ENCODE measurements at places on chromosomes 4 and X.

- no peak for DNase-seq
Observed at GRCh38 chrX:1483843-1484637, 31.3 kb upstream of the ASMTL start.

GRCh38 chr4:5933996-5934831 is 41.3 kb upstream of the CRMP1 start:
- DNase-seq: no peak

DNA sequence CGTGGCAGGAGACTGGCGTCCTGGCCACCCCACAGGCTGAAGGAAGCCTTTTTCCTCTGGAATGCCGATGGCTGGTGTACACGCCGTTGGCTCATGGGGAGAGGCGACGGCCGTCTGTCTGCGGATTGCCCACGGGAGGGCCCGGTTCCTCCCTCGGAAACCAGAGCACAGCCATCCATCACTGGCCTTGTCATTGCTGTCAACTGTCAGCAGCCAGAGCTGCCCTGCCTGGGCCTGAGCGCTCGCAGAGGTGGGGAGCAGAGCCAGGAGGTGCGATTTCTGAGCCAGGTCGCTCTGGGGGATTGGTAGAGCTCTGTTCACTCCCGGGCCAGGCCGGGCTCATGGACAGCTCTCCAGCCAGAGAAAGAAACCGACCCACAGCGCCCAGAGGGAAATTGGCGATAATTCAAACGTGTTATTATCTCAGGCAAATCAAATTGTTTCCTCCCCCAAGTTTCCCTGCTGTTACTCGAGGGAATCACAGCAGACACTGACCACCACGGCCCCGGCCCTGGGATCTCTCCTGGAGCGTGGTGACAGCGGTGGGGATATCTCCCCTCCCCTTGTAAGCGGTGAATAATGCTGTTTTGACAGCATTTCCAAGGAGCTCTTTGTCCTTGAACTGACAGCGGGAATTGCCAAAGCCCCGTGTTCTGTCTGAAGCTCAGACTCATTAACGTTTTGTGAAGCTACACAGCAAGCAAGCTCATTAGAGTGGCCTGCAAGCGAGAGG is 220.9 kb upstream of the PSAPL1 start:
- no peak for DNase-seq

GRCh38 chrX:101360390-101360789 is 11.8 kb upstream of the TIMM8A start:
- no peak for DNase-seq

DNA sequence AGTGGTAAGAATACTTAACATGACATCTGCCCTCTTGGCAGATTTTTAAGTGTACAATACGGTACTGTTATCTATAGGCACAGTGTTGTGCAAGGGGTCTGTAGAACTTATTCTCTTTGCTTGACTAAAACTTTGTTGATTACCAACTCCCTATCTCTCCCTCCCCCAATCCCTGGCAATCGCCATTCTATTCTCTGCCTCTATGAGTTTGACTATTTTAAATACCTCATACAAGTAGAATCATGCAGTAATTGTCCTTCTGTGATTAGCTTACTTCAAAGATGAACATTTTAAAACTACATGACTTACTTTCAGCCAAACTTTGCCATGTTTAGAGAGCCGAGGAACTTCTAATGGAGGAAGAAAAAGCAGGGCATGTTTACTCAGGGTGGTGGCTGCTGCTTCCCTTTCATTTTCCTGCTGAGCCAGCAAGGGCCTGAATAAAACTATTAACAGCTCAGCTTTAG is 62.4 kb downstream of the APOO start:
- DNase-seq: no peak

- DNase-seq: no peak
Observed at GRCh38 chr4:173521467-173522159, 8.4 kb downstream of the HAND2 start.

- DNase-seq: no peak
Observed at GRCh38 chr4:122562449-122562848, 58.4 kb downstream of the IL21 start.

- no peak for DNase-seq
Observed at GRCh38 chrX:112012360-112012759, 70.2 kb downstream of the TRPC5 start.

GRCh38 chr4:175109933-175110332 is 191.8 kb downstream of the ADAM29 start:
- DNase-seq: no peak

DNA sequence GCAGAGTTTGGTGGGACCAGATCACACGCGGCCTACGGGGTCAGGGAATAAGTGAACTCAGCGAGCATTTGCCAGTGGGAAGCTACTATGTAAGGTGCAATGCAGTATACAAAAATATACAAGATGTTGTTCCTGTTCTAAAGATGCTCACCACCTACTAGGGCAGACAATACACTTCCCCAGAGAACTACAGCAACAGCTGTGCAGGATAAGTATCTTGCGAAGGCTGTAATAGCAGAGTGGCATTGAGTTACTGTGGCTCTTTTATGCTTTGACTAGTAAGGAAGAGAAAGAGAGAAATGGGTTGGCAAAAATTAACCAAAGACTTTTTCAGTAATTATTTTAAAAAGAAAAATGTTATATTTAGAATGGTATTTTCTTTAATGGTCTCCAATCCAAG is 61.2 kb downstream of the CDS1 start:
- DNase-seq: no peak

DNA sequence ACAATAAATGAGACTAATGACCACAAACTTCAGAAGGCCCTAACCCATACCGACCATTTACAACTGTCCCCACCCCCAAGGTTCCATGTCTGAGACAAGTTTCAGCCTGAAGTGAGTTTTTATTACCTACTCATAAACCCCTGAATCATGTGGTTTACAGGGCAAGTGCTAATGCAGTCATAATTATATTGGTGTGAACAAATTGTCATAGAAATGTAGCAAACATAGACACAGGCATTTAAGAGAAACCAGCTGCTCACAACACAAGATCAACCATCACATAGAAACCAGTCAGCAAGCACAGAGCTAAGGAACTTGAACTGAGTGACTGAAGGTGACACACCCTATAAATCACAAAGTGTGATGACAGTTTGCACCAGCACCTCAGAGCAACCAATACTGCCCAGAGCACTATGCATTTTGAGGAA is 173.8 kb upstream of the MID1 start:
- DNase-seq: no peak

DNA sequence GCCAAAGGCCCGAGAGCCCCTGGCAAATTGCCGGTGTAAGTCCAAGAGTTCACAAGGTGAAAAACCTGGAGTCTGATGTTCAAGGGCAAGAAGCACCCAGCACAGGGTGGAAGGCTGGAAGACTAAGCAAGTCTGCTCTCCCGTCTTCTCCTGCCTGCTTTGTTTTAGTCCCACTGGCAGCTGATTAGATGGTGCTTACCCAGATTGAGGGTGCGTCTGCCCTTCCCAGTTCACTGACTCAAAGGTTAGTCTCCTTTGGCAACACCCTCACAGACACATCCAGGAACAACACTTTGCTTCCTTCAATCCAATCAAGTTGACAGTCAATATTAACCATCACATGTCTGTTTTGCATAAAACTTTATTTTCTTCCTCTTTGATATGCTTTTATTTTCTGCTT is 157.4 kb downstream of the HS3ST1 start:
- DNase-seq: no peak

DNA sequence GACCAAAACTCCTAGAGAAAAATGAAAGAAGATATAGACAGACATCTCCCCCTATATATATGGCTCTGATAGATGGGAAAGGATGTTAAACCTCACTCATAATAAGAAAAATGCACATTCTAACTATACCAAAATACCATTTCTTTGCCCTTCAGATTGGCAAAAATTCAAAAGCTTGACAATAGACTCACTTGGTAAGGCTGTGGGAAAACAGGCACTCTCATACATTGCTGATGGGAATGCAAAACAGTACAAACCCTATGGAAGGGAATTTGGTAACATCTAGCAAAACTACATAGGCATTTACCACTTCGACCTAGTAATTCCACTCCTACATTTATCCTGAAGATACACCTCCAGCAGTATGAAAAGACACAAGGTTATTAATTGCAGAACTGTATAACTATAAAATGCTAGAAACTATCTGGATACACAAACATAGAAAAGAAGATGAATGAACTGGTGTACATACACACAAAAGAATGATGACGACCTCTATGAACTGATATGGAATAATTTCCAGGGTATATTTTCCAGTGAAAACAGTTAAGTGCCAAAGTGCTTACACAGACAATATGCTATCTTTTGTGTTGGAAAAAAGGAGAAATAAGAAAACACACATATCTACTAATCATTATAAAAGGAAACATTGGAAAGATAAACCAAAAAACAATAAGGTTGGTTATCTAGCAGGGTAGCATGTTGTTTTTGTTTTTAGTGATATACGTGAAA is 48.5 kb downstream of the WDFY3 start:
- DNase-seq: no peak

DNA sequence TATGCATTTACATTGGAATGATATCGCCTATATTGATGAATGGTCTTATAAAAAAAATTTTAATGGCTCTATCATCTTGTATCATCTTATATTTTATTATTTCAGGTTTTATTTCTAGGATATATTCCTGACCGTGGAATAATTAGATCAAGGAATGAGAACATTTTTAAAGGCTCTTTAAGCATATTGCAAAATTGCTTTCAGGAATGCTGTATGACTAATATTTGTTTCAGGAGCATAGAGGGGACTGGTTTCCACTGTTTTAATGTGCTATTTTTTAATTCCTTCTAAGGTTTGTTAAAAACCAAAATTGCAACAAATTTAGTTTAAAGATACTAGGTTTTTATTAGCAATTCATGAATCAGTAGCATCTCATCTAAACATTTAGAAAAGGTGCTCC is 120.2 kb downstream of the BMPR1B start:
- DNase-seq: no peak

DNA sequence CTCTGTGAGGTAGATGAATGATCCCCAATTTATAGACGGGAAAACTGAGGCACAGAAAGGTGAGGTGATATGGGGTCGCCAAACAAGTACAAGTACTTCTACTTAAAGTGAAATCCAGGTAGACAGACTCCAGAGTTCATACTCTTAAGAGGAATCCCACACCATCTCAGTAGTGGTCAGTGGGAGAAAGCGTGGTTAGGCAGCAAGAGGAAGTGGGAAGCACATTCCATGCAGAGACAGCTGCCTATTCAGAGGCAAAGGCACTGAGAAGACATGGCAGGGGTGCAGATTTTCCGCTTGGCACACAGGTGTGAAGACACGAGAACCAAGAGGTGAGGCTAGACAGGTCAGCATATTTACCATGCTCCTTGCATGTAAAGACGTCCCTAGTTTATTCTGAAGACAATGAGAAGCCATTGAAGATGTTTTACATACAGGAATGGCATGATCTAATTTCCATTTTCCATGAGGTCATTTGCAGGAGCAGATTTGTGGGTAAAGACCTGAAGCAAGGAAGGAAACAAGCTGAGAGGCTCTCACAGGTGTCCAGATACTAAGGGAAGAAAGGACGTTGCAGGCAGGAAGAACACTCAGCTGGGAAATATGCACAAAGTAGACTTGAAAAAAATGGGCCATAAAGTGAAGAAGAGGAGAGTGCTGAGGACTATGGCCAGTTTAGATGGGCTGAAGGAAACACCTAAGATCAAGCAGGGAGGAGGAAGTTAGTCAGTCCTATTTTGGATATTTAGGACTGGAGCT is 17.3 kb upstream of the CLNK start:
- DNase-seq: no peak

DNA sequence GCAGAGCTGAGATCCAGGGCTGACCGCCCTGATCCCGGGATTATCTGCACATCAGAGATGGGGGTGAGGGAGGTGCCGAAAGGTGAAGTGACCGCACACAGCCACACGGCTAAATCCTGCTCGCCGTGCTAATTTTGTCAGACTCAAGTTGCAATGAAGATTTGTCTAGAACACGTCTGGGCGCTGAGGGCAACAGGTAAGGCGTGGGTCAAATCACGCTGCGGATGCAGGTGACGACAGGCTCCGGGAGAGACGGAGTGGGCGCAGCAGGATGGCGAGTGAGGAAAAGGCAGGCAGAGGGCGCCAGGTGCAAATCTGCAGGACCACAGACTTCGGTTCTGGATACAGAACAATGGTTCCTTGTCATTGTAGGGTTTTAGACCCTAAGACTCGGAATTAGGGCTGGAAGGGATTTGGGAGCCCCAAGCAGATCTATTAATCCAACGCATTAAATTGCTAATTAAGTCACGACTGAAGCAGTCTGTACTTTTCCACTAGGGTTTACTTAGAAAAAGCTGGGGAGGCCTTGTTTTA is 1.9 kb upstream of the TBC1D14 start:
- DNase-seq: no peak

DNA sequence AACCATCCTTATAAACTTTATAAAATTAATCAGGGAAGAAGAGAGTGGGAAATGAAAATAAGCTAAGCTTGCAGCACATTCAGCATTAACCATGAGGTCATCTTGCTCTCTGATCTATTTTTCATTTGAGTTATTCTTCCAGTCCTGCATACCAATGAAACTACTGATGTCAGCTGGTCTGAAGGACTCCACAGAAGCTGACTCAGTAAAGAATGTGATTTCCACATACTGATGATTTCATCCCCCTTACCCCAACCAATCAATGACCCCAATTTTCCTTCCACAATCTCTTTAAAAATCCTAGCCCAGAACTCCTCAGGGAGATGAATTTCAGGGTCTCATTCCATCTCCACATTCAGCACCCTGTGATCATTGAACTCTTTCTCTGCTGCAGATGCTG is 18.8 kb upstream of the DSPP start:
- no peak for DNase-seq

- no peak for DNase-seq
Observed at GRCh38 chrX:136183917-136184316, 36.6 kb downstream of the FHL1 start.

GRCh38 chr4:212438-213188 is 88.3 kb downstream of the ZNF718 start:
- DNase-seq: no peak

GRCh38 chr4:121875652-121876051 is 5.4 kb upstream of the BBS7 start:
- no peak for DNase-seq

GRCh38 chr4:138675685-138676084 is 339.9 kb upstream of the NOCT start:
- no peak for DNase-seq

- DNase-seq: no peak
Observed at GRCh38 chrX:17187136-17187756, 187.8 kb upstream of the NHS start.

GRCh38 chrX:73069365-73070035 is 9.8 kb downstream of the PABPC1L2A start:
- no peak for DNase-seq
